Mucosa of descending colon (tissue), 3 donors: ENCODE measurements at places on chromosomes 1 and 21. TPM values are rescaled to one million over a fixed set of nuclear protein-coding genes. Genes with fewer than 3 reads are reported as not detected.

DNA sequence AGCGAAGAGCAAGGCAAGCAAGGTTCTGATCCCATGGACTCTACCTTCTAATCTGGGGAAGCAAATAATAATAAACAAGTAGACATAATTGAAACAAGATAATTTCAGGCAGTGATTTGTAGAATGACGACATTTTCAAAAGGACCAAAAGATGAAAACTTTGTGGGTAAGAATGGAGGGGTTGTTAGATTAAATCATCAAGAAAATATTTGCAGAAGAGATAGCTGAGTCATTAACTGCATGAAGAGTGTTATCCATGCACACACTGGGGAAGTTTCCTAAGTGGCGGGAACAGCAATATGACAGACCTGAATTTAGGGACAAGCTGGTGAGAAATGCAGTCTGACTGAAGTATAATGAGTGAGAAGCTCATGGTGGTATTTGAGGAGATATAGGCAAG, 583.1 kb upstream of the RGS18 start:
- no peak for DNase-seq

- DNase-seq, result no peak
These were observed 51.6 kb downstream of the ARHGEF16 start for GRCh38 chr1:3506041-3506440.

DNA sequence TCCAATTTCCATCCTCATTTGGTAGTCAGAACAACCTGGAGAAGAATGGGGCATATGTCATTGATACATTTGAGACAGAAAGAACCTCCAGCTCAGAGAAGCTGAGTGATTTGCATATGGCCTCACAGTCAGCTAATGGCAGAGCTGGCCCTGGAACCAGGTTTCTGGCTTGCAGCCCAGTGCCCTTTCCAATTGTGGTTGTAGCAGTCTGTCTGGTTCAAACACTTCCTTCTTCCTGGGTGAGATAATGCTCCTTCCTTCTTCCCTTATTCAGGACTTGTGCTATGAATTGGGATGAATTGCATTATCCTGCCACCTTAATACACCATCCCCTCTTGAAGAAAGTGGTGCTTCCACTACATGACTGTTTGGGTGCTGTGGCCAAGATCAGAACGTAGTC, 24.2 kb downstream of the SLC5A9 start:
- DNase-seq, result peak; percentile 87

DNA sequence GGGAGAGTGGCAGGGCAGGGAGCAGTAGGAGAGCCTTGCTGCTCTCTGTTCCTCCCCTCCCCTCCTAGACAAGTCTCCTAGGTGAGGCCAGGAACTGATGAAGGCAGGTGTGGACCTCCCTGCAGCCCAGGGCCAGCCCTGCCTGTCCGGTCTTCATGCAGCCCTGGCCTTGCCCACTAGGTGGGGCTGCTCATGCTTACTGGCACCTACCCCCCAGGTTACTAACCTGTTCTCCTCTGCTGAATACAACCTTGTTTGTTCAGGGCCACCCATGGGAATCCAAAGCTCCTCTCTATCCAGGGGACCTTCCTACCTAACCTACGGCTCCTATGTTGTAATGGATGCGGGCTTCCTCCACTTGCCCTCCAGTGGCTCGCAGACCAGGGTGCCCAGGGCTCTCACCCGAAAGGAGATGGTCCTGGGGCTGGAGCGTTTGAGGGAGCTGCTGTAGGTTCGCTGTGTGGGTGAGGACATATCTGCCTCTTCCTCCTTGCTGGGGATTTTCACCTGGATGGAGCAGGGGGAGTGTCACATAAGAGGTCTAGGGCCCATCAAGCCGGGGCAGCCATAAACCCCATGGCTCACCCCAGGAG, 7.9 kb upstream of the TNNT2 start:
- no peak for DNase-seq

DNA sequence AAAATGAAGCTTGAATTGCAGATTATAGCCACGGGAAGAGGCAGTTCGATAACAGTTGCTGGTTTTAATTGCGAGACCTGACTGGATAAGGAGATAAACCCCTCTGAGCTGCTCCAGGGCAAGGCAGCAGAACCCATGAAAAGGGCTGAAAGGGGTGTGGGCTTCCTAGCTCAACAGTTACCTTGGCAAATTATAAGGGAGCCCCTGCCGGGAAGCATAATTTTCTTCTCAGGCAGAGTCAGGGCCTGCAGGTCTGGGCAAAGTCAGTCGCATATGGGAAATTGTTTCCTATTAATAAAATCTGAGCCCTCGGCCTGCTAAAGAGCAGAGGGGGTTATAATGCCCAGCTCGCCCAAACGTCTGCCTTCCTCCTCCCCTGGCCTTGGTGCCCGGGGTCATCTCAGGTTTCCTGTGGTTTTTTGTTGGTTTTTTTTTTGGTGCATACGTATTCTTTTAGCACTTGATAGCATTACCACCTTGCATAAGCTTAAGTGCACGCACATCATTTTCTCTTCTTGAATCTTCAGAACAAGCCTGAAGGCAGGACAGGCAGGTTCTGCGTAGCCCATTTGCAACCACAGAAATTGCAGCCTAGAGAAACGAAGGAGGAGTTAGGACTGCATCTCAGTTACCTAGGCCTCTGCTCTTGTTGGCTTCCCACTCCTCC, 33.9 kb upstream of the SELENON start:
- no peak for DNase-seq

GRCh38 chr1:246508897-246509688, 2.0 kb upstream of the SMYD3 start:
- no peak for DNase-seq

DNA sequence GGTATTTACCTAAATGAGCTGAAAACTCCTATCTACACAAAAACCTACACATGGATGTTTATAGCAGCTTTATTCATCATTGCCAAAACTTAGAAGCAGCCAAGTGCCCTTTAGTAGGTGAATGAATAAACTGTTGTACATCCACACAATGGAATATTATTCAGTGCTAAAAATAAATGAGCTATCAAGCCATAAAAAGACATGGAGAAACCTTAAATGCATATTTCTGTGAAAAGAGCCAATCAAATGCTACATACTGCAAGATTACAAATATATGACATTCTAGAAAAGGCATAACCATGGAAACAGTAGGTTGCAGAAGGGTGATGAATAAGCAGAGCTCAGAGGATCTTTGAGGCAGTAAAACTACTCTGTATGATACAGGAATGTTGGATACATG, 23.3 kb downstream of the ABCB10 start:
- DNase-seq, result no peak

DNA sequence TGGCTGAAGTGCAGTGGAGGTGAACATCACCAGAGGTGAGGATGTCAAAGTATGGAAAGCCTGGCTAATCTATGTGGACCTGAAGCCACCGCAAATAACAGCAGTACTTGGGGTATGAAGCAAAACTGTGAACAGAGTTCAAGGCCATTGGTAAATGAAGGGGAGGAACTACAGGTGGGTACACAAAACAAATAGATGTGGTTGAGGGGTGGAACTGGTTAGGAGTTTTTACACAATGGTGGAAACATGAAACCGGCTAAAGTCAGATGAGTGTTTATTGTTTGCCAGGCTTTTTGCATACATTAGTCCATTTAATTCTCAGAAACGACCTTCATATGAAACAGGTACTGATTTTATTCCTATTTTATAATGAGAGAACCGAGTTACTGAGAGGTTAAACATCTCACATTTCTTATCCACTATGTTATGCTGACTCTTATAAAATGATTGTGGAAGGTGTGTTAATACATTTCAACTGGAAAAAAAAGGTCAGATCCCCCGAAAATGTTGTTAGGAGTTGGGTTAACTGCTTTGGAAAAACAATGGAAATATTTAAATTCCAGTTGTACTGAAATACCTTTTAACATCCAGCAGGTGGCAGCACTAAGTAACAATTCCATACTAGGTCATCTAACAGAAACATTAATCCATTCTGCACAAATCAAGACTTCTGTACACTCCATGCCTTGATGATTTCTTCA, 44.3 kb upstream of the GTF2B start:
- DNase-seq, result no peak

- DNase-seq, result no peak
These were observed 15.4 kb upstream of the BTG2 start for GRCh38 chr1:203289982-203290260.

PEAR1 gene
- total RNA-seq, result 4.6 TPM

BMP8A gene
- total RNA-seq, result 9.2 TPM

NEXN gene
- total RNA-seq, result 2.1 TPM

DENND2C gene
- total RNA-seq, result 1.6 TPM
